NCI-H524 (cell line): ENCODE measurements at places on chromosomes 12 and 14.

DNA sequence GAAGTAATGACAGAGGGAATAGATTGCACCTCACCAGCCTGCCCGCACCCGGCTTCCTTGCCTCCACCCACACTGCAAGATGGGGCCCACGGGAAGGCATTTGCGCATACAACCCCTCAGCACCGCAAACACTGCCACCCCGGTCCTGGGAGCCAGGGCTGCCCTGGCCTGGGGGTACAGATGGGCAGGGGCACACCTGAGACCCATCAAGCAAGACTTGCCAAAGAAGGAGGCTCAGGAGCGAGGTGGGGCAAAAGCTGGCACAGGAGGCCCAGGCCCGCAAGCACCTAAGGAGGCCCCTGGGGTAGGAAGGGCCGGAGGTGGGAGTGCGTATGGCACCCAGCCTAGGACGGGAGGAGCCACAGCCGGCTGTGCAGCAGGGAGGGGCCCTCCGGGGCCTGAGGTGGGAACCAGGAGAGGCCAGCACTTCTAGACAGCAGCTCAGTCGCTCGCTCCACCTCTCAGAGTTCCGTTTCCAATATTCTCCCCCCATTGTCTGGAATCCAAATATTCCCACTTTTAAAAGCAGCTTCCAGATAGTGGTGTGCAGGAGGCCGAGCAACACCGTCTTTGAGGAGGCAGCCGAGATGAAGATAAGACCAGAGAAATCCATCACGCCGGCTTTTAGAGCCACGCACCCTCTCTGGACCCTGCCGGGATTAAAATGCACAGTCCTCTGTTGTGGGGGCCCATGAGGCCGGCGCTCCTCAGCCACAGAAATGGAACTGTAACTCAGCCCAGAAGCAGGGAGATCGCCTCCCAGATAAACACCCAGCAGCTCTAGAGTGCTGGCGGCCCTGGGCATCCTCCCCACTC is 12.2 kb upstream of the C14orf180 start:
- DNase-seq, result no peak

GRCh38 chr12:13167226-13167625 is 29.3 kb upstream of the EMP1 start:
- DNase-seq, result no peak

DNA sequence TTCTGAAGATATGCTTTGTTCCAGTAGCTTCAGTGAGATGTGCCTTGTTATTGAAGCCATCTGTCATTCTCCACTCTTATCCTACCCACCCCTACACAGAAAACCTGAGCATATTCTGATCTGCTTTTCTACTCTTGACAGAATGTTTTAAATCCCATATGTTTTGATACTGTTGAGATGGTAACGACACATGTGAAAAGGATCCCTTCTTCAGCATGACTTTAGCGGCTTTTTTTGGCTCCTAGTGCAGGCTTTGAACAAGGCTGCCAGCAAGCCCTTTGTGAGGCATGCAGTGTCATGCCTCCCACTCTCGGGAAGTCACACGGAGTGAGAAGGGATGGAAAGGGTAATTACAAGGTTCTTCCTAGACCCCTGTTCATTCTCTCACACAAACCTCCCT is 228.8 kb upstream of the RGS6 start:
- peak; percentile 94 for DNase-seq

- DNase-seq, result no peak
Observed at GRCh38 chr12:92951006-92951405, 21.9 kb upstream of the EEA1 start.

DNA sequence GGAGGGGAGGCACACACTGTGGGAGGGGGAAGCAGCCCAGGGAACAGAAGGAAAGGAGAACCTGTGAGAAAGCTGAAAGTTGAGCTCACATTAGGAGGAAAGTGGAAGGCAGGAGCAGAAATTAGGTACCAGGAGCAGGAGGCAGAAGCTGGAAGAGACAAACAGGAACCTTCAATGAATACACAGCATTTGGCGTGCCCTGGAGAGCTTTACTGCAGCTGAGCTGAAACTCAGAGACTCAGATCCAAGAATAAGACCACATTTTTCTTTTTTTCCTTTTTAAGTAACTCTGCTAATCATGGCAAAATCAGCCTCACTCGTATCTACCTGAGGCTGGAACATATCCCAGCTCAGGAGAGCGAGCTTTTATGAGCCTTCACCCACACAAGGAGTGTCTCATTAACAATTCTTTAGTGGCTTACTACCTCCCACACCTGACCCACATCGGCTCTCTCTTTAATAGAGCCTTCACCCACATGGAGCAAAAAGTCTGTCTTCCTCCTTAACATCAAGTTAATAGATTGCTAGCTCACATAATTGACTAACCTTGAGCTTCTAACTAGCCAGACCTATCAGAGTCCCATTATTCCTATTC is 18.2 kb upstream of the CERS5 start:
- no peak for DNase-seq
